ENCODE measurements at places on chromosomes 2 and 18. TPM values are rescaled to one million over a fixed set of nuclear protein-coding genes. Genes with fewer than 3 reads are reported as not detected.

DNA sequence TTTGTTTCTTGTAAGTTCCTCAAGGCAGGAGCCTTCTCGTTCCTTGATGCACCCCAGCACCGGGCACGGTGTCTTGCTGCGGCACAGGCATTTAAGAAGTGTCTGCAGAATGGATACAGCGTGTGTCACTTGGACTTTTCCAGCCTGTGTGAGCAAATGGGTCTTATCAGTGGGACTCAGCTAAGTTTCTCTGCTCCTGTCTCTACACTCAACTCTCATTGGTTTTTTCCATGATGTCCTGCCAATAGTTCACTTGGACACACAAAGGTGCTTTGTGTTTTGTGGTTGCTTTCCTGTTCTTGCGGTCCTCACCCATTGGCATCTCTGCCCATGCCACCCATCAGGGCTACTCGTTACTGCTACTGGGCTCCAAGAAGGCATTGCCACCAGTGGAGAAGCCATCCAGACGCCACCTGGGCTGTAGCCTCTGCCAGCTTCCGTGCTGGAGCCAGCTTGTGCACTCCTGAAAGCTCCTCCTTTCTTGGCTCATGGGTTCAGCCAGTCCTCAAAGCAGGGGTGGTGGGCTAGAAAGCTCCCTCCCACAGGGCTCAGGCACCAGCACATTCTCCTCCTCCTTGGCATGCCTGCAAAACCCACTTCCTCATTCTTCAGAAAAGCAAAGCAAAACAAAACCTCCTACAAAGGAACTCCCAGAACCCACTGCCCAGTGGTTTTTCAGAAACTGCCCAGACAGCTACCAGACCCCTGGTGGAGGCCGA is 41.4 kb downstream of the IL1R2 start:
- peak overlapping the region; percentile 49 for H3K27ac ChIP-seq
- DNase-seq, result peak; percentile 81
- peaks cover 51% of the 10 kb centered on the region for H3K4me1 ChIP-seq
- H3K36me3 ChIP-seq, result no peaks in the 10 kb centered on the region
- H3K4me3 ChIP-seq, result no peak overlapping the region

GRCh38 chr18:21599585-21600525 is 649 bp downstream of the ESCO1 start:
- peak; percentile 85 for DNase-seq
- no peaks in the 10 kb centered on the region for H3K27me3 ChIP-seq
- H3K27ac ChIP-seq, result peak overlapping the region; percentile 92
- H3K4me3 ChIP-seq, result peak overlapping the region; percentile 90

DNA sequence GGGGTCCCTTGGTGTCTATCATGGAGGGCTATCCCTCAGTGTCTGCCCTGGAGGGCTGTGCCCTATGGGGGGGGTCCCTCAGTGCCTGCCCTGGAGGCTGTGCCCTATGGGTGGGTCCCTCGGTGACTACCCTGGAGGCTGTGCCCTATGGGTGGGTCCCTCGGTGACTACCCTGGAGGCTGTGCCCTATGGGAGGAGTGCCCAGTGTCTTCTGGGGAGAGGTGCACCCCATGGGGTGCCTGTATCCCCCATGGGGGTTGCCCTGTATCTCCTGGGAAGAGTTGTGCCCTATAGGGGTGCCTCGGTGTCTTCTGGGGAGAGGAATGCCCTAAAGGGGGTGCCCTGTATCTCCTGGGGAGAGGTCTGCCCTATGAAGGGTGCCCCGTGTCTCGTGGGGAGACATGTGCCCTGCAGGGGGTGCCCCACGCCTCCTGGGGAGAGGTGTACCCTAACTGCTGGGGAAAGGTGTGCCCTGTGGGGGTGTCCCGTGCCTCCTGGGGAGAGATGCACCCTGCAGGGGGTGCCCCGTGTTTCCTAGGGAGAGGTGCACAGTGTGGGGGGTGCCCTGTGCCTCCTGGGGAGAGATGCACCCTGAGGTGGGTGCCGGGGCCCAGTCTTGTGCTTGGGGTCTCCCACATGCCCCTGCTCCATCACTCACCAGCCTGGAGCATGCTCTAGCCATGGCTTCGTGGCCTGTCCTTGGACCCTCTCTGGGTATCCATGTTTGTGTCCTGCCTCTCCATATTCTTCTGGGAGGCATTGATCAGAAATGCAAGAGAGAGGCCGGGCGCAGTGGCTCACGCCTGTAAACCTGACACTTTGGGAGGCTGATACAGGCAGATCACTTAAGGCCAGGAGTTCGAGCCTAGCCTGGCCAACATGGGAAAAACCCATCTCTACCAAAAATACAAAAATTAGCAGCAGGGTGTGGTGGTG is 215.6 kb downstream of the HDAC4 start:
- no peak overlapping the region for H3K4me3 ChIP-seq
- peaks cover 7% of the 10 kb centered on the region for H3K36me3 ChIP-seq
- DNase-seq, result no peak
- no peaks in the 10 kb centered on the region for H3K4me1 ChIP-seq
- H3K27me3 ChIP-seq, result no peaks in the 10 kb centered on the region

DNA sequence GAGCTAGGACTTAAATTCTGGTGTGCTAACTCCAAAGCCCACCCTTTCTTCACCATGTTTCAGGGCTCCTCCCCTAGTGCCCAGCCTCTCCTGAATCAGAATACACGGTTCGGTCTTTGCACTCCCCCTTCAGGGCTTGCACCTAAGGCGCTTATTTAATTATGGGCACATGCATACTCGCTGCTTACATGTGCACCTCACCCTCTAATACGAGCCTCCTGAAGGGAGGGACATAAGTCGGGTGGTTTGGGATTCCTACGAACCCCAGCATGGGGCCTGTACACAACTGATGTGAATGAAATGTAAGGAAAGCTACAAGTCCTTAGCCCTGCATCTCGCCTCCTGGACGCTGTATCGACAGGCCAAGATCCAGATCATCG is 435 bp downstream of the IFT172 start:
- peak overlapping the region; percentile 44 for H3K4me3 ChIP-seq
- H3K27ac ChIP-seq, result peak overlapping the region; percentile 33
- DNase-seq, result no peak
- no peaks in the 10 kb centered on the region for H3K36me3 ChIP-seq
- H3K4me1 ChIP-seq, result no peaks in the 10 kb centered on the region
- no peaks in the 10 kb centered on the region for H3K27me3 ChIP-seq

- no peaks in the 10 kb centered on the region for H3K27me3 ChIP-seq
- no peak for DNase-seq
- H3K27ac ChIP-seq, result no peak overlapping the region
These were observed 659.0 kb upstream of the CDH7 start for GRCh38 chr18:65091744-65092329.

VAMP8 gene
- total RNA-seq, result 72.0 TPM

GRCh38 chr18:63078471-63078870 is 241.1 kb downstream of the BCL2 start:
- no peaks in the 10 kb centered on the region for H3K36me3 ChIP-seq
- no peaks in the 10 kb centered on the region for H3K4me1 ChIP-seq
- no peak overlapping the region for H3K27ac ChIP-seq

CDH7 gene
- total RNA-seq, result not detected

POTEI gene
- total RNA-seq, result not detected

GRCh38 chr2:125168442-125168841 is 1143.4 kb downstream of the CNTNAP5 start:
- H3K27ac ChIP-seq, result no peak overlapping the region
- H3K36me3 ChIP-seq, result no peaks in the 10 kb centered on the region
- H3K4me3 ChIP-seq, result no peak overlapping the region
- no peak for DNase-seq
- H3K4me1 ChIP-seq, result no peaks in the 10 kb centered on the region

DNA sequence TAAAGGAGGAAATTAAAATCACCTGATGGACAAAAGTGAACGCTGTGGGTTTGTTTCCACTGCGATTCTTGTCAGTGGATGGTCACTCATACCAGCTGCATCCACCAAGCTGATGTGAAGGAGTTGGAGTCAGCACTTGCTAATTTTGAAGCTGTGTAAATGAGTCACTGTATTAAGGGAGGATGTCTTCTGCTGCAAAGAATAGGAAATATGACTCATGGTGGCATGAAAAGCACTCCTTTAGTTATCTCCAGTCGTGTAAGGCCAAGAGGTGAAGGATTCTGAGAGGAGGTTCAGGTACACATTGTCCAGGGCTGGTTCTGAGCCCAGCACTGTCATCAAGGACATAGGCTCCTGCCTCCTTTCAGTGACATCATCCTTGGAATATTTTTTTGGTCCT is 71.7 kb upstream of the SKOR2 start:
- no peak overlapping the region for H3K4me3 ChIP-seq
- H3K36me3 ChIP-seq, result no peaks in the 10 kb centered on the region
- no peaks in the 10 kb centered on the region for H3K27me3 ChIP-seq
- H3K4me1 ChIP-seq, result no peaks in the 10 kb centered on the region
- DNase-seq, result no peak

- no peaks in the 10 kb centered on the region for H3K27me3 ChIP-seq
- no peak overlapping the region for H3K4me3 ChIP-seq
- H3K36me3 ChIP-seq, result peaks cover 2% of the 10 kb centered on the region
- DNase-seq, result no peak
These were observed 69.8 kb downstream of the ANKRD12 start for GRCh38 chr18:9206421-9206820.

- H3K27me3 ChIP-seq, result no peaks in the 10 kb centered on the region
- no peak overlapping the region for H3K4me3 ChIP-seq
- DNase-seq, result no peak
- no peak overlapping the region for H3K27ac ChIP-seq
- H3K4me1 ChIP-seq, result no peaks in the 10 kb centered on the region
These were observed 21.3 kb upstream of the ICOS start for GRCh38 chr2:203915256-203915655.

DNA sequence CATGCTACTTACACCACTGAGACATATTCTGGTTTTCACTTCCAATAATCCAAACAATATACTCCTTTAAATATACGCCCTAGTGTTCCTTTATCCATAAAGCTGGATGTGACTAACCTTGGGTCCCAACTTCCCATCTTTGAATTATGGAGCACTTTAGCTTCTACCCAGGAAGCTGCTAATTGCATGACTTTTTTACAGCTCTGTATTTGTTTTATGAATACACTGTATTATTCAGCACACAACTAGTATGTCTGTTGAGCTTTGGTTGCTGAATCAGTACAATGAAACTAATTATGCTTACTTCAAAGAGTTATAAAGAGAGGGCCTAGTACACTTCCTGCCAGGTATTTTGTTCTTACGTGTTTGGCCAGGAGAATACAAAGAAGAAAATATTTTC is 118.5 kb downstream of the BAZ2B start:
- no peak for DNase-seq
- no peaks in the 10 kb centered on the region for H3K36me3 ChIP-seq
- no peaks in the 10 kb centered on the region for H3K4me1 ChIP-seq

THSD7B gene
- total RNA-seq, result 0.11 TPM

- peaks cover 9% of the 10 kb centered on the region for H3K4me1 ChIP-seq
- H3K27me3 ChIP-seq, result no peaks in the 10 kb centered on the region
- DNase-seq, result no peak
- H3K36me3 ChIP-seq, result no peaks in the 10 kb centered on the region
- no peak overlapping the region for H3K4me3 ChIP-seq
- no peak overlapping the region for H3K27ac ChIP-seq
These were observed 110.1 kb downstream of the RGPD3 start for GRCh38 chr2:106358081-106358480.

GRCh38 chr18:63970809-63971205 is 926 bp downstream of the SERPINB8 start:
- no peaks in the 10 kb centered on the region for H3K36me3 ChIP-seq
- H3K4me3 ChIP-seq, result peak overlapping the region; percentile 79
- no peaks in the 10 kb centered on the region for H3K27me3 ChIP-seq
- H3K4me1 ChIP-seq, result peaks cover 9% of the 10 kb centered on the region
- H3K27ac ChIP-seq, result peak overlapping the region; percentile 99
- DNase-seq, result no peak

- DNase-seq, result no peak
- no peaks in the 10 kb centered on the region for H3K27me3 ChIP-seq
- no peaks in the 10 kb centered on the region for H3K4me1 ChIP-seq
- H3K27ac ChIP-seq, result no peak overlapping the region
- no peak overlapping the region for H3K4me3 ChIP-seq
- no peaks in the 10 kb centered on the region for H3K36me3 ChIP-seq
These were observed 428.9 kb upstream of the NETO1 start for GRCh38 chr18:73296686-73297085.

GRCh38 chr2:67516899-67517530 is 119.9 kb downstream of the ETAA1 start:
- H3K27me3 ChIP-seq, result no peaks in the 10 kb centered on the region
- H3K36me3 ChIP-seq, result no peaks in the 10 kb centered on the region
- no peaks in the 10 kb centered on the region for H3K4me1 ChIP-seq
- H3K27ac ChIP-seq, result no peak overlapping the region

- DNase-seq, result no peak
- no peaks in the 10 kb centered on the region for H3K27me3 ChIP-seq
- no peaks in the 10 kb centered on the region for H3K4me1 ChIP-seq
- H3K4me3 ChIP-seq, result no peak overlapping the region
- peaks cover 58% of the 10 kb centered on the region for H3K36me3 ChIP-seq
These were observed 6.1 kb upstream of the MPP4 start for GRCh38 chr2:201704536-201704935.

- DNase-seq, result peak; percentile 45
- no peaks in the 10 kb centered on the region for H3K36me3 ChIP-seq
- H3K27me3 ChIP-seq, result no peaks in the 10 kb centered on the region
- H3K27ac ChIP-seq, result no peak overlapping the region
- H3K4me1 ChIP-seq, result peaks cover 7% of the 10 kb centered on the region
These were observed 32.0 kb upstream of the GPR55 start for GRCh38 chr2:230956827-230957755.

DNA sequence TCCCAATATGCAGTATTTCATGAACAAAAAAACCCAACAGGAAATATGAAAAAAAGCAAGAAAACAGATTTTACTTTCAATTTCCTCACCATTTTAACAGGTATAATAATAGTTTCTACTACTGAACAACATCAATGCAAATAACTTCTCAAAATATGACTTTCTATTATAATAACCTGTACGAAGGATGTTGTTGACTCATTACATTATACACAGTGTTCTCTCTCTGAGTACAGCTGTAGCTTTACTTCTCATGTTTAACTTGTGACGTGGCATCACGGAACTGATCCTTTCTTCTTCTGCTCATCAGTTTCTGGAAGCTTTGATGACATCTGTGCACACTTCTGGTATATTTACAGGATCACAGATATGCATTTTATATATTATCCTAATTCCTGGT is 40.0 kb downstream of the FAM228A start:
- no peak overlapping the region for H3K27ac ChIP-seq
- no peaks in the 10 kb centered on the region for H3K27me3 ChIP-seq
- no peaks in the 10 kb centered on the region for H3K4me1 ChIP-seq

SLC9A4 gene
- total RNA-seq, result not detected

SOX11 gene
- total RNA-seq, result not detected

MC4R gene
- total RNA-seq, result not detected

DNA sequence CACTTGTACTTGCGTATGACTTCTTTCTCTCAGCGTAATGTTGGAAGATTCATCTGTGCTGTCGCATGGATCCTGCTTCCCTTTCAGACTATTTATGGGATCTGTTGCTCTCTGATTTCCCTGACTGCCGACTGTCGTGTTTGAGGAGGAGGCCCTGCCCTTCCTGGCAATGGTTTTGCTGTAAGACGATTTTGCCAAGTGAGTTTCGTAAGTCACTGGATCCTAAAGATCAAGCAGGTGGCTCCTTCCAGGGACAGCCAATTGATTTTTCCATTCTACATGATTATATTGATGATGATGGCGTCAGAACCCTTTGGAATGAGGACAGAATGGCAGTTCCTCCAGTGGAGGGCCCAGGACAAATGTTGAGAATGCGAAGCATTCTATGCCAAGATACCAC is 8.7 kb upstream of the B3GNT2 start:
- no peak overlapping the region for H3K27ac ChIP-seq
- no peak overlapping the region for H3K4me3 ChIP-seq

HOXD11 gene
- not detected for total RNA-seq

- no peak for DNase-seq
- H3K4me1 ChIP-seq, result no peaks in the 10 kb centered on the region
- no peaks in the 10 kb centered on the region for H3K27me3 ChIP-seq
- H3K4me3 ChIP-seq, result no peak within 1 kb of the TSS
- no peaks in the 10 kb centered on the region for H3K36me3 ChIP-seq
- no peak within 1 kb of the TSS for H3K27ac ChIP-seq
These were observed at the start of gene DES for GRCh38 chr2:219418155-219419011. Gene DES (plus strand): TSS chr2:219418377. CDS start chr2:219418463, 86 bp downstream.

TLK1 gene
- 26.4 TPM for total RNA-seq

CCDC74A gene
- total RNA-seq, result 0.56 TPM

Data from right lobe of liver (tissue), 6 donors.